HEK293T (cell line): ENCODE measurements at places on chromosomes 6 and 20.

- DNase-seq = no peak
Measured at GRCh38 chr6:13404228-13404891, 76.0 kb upstream of the TBC1D7 start.

- DNase-seq = no peak
Measured at GRCh38 chr6:7311176-7311575, 1.8 kb downstream of the SSR1 start.

DNA sequence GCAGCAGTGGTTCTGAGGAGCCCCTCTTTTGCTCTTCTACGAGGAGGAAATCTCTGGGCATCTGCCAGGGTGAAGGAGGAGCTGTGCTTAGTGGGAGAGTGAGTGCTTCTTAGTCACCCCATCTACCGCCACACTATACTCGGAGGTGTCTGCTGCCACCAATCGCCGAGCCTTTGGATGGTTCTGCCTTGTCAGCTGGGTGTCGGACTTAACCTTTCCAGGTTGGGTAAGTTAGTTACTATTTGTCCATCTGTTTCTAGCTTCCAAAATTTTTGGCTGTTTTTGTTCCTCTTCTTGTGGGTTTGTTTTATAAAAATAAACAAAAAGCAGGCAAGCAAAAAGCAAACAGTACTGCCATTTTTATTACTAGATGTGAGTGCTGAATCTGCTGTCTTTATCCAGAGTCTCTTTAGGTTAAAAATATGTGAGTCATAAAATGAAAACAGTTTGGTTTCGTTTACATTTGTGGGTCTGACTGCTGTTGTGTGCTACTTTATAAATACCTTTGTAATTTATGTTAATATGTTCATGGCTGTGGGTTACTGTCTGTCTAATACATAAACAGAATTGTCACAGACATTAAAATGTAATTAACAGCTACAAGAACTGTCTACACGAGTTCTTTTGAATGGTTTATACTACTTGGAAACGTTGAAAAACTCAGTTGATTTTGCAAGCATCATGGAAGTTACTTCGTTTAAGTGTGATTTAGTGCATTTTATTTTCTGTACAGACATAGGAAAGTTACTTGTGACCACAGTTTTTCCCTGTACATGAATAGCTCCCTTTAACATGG lies 89.2 kb downstream of the ARID1B start:
- DNase-seq = no peak

GRCh38 chr6:35602133-35602946 lies 86.4 kb downstream of the FKBP5 start:
- no peak for DNase-seq

DNA sequence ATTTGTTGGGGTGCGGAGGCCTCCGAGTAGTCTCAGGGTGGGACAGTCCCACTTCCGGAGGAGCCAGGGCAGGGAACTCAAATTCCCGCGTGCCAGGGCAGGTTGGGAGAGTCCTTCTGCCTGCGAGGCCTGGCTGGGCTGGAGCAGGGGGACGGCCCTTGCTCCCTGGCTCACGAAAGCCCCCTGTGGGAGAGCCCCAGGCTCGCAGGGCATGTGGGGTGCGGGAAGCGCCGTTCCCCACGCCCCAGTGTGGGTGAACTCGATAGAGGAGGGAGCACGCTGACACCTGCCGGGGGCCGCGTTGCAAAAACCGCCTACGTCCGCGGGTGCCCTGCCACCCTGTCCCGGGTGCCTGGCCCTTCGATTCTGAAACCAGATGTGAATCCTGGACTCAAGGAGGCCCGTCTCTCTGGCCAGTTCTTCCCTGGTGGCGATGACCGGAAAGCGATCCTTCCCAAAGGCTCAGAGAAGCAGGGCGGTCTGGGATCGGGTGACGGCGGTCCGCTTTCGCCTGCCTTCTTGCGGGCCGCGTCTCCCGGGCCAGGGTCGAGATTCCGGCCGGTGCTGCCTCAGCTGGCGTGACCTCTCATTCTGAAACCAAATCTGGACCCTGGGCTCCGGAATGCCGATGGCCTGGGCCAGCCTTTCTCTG lies 1846.5 kb upstream of the DEFB115 start:
- no peak for DNase-seq

DNA sequence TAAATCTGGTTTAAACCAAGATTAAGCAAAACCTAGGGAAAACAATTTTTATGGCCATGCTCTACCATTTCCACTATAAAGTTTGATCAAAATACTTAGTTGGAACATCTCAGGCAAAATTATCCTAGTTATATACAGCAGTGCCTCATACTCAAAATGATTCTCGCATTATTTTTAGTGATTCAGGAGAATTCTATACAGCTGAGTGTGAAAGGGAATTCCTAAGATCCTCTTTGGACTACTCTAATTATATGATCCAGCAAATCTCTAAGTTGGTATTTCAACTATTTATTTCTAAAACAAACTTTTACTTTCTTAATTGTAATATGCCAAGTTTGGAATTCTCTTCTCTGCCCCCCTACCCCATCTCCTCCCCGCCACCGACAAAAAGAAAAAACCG lies 8.6 kb downstream of the DTNBP1 start:
- no peak for DNase-seq
